Endothelial cell of umbilical vein (primary cell): ENCODE measurements at places on chromosomes 6 and 20. TPM values are rescaled to one million over a fixed set of nuclear protein-coding genes. Genes with fewer than 3 reads are reported as not detected.

GRCh38 chr20:37538003-37538402 lies 10.3 kb upstream of the BLCAP start:
- DNase-seq: no peak

DNA sequence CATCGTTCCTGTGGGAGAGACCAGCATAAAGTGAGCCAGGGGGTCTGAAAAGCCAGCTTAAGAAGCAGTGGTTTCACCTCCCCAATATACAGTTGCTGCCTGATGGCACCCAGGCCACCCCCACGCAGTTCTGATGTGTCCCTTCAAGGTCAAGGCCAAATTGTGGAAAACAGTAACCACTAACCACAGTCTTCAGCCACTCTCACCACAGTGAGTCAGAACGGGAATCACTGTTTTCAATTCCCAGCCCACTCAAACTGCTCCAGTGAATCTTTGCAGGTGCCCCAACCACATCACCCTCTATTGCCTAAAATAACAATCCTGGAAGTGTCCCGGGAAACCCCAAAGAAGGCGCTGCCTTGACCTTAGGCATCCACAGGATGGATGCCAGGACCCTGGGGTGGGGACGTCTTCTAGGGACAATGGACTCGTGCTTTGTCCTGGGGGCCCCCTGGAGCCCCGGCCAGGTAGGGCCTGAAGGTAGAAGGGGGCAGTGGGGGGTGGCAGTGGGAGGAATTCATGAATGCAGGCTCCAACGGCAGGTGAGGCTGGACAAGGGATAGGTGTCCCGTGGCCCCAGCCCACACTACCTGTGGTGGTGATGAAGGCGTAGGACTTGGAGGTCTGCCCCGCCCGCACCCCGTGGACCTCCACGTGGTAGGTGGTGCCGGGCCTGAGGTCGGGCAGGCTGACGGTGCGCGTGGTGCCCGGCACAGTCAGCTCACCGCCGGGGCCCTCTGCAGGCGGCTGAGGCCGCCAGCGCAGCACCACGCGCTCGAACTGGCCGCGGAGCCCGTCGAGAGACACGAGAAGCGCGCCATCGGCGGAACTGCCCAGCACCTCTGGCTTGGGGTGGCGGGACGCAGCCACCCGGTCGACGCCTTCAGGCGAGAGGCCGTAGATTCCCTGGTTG lies 22.2 kb downstream of the TNXB start:
- DNase-seq: no peak

DNA sequence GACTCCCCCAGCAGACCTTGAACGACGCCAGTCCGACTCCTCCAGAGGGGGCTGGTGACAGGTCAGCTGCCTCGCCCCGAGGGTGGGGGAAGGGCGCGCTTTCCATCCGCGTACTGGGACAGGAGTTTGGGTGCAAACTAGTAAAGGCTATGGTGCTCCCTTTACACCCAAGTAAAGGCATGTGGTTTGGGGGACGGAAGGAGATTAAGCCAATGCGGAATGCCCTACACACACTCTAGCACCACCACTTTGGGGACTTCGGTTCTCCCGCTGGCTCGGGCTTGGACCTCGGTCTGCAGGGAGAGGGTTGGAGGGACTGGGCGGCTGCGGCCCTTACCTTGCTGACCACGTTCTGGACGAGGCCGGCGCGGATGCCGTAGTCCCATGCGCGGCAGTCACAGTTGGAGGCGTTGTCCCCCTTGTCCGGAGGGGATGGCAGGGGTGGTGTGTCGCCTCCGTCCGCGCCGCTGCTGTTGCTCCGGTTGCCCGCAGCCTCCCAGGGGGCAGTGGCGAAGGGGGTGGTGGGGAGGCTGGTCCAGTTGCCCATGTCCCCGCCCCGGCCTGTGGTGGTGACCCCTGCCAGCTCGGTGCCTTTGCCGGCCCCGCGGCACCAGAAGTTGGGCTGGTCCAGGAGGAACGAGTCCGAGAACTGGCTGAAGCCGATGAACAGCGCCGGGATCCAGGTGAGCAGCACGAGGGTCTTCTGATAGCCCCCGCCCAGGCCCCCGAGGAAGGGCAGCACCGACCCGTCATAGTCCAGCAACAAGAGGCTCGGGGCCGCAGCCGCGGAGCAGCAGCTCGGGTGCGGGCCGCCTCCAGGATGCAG lies 1.1 kb downstream of the SLC22A23 start:
- peak; percentile 24 for DNase-seq

Gene CGA
- total RNA-seq: not detected in 2 replicates
